ENCODE measurements at places on chromosomes 1 and 21. TPM values are rescaled to one million over a fixed set of nuclear protein-coding genes. Genes with fewer than 3 reads are reported as not detected.

DNA sequence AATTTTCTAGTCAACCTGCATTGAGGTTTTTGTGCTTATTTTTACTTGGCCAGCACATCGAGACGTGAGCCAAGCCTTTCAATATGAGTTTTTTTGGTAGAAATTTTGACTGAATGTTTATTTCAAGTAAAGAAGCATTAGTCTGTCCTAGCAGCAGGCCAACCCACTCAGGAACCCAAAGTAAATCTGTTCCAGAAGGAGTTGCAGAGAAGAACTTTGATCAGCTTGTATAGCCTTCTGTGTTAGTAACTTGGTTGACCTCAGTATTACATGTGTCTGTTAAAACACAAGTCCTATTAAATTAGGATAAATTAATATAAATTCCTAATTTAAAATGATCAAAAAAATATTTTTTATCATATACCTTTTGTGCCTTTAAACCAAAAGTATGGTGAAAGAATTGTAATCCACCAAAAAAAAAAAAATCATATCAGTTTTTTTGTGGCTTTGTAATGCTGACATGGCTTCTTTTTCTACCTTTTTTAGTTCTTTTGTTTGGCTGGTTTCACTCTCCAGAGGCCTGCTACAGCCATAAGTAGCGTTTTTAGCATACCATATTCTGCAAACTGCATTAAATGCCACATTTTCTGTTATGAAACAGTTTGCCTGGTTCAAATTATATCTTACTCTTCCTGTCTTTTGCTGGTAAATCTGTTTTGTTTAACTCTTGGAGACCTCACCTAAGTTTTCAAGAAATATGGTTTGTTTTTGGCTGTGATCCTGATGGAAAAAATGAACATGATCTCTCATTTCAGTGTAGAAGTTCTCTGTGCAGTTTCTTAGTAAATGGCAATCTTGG is 39.5 kb downstream of the ATF6 start:
- no peak for DNase-seq

DNA sequence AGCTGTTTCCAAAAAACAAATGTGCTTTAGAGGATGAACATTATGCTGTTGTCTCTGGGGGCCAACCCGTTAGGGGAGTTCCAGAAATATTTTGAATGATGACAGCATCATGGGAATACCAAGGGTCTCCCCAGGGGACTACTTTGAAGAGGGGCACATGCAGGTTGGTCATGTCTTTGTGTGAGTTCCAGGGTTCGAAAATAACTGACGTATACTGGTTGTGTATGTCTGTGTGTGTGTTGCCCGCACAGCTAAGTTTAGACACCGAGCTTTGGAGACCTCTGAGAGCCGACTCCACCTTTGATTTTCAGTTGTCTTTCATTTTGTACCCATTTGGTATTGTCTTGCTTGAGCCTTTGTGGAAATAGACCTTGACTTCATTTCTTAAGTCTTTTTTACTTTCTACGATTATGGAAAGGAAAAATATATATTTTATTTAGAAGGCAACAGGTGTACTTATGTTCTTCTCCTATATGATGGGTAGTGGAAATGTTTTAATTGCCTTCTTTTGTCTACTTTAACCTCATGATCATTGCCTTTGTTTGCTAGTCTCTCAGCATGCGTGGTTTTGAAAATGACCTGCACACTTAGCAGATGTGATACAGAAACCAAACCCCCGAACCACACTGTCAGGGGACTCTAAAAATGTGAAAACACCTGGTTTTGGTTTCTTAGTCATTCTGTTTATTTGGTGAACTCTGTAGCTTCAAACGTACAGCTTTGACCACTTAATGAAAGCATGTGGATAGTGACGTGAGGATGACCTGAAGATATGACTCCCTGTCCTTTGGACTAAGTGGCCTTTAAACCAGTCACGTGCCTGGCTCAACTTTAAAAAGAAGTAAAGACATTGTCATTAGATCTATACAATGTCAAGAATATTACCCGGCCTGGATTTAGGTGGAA is 56.5 kb downstream of the GALNT2 start:
- no peak for DNase-seq

- DNase-seq: no peak
These were observed 10.2 kb downstream of the SLC45A3 start for GRCh38 chr1:205670150-205670446.

DNA sequence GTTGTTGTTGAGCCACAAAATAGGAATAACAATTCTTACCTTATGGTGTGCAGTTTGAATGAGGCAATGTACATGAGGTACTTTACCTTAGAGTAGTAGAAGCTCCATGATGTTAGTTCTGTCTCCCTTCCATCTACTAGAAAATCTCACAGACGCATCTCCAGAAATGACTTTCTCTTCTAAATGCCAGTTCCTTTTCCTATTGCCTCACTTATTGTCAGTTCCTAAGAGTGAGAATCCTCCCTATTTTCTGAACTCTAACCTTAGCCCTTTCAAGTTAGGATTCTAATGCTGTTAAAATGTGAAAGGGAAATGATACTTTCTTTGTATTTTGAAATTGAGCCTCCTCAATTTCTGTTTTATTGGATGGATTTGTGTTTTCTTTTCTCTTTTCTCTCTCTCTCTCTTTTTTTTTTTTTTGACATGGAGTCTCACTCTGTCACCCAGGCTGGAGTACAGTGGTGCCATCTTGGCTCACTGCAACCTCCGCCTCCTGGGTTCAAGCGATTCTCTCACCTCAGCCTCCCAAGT is 18.6 kb upstream of the MAPKAPK2 start:
- DNase-seq: no peak

- DNase-seq: no peak
These were observed 502.3 kb downstream of the KCNT2 start for GRCh38 chr1:196105901-196106300.

DNA sequence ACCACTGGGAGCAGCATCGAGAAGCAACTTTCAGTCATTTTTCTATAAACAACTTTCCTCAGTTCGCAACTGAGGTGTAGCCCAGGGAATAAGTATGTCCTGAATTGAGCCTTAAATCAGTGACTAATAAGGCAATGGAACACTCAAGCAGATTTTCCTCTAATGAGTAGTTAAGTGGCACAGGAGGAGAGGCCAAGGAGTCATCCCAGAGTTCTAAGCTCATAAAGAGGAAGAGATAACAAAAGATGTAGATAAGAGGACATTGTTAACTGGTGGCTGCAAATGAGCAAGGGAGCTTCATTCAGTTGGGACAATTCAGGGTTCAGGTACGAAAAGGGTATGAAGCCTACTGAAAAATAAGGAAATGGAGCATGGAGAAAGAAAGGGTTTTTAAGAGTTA is 64.5 kb downstream of the LRRC40 start:
- DNase-seq: no peak

GRCh38 chr1:161198897-161199431 is at the start of gene ADAMTS4:
TSS of gene ADAMTS4 (minus strand) at chr1:161199054. CDS start at chr1:161198627, 427 bp downstream.
- no peak for DNase-seq

IL20 gene
- polyA plus RNA-seq: not detected

CYP4A11 gene
- 64.5 TPM for polyA plus RNA-seq
